ENCODE measurements at places on chromosomes 11 and 22. TPM values are rescaled to one million over a fixed set of nuclear protein-coding genes. Genes with fewer than 3 reads are reported as not detected.

- H3K4me3 ChIP-seq: no peak overlapping the region
- H3K27me3 ChIP-seq: no peaks in the 10 kb centered on the region
- DNase-seq: no peak
- H3K36me3 ChIP-seq: no peaks in the 10 kb centered on the region
These were observed 13.4 kb upstream of the DAGLA start for GRCh38 chr11:61666684-61667297.

DNA sequence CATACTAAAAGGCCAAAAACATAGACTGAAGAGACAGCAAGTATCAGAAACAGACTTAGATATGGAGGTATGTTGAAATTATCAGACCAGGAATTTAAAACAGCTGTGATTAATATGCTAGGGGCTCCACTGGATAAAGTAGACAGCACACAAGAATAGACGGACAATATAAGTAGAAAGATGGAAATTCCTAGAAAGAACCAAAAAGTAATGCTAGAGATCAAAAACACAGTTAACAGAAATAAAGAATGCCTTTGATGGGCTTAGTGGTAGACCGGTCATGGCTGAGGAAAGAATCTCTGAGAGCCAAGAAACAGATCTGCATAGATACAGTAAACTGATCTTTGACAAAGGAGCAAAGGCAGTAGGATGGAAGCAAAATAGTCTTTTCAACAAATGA lies 250.2 kb downstream of the SWAP70 start:
- no peaks in the 10 kb centered on the region for H3K4me1 ChIP-seq
- DNase-seq: no peak
- no peaks in the 10 kb centered on the region for H3K27me3 ChIP-seq

- H3K36me3 ChIP-seq: no peaks in the 10 kb centered on the region
- H3K27ac ChIP-seq: no peak overlapping the region
- no peaks in the 10 kb centered on the region for H3K27me3 ChIP-seq
- no peak overlapping the region for H3K4me3 ChIP-seq
- H3K4me1 ChIP-seq: no peaks in the 10 kb centered on the region
These were observed 690.3 kb downstream of the FAM181B start for GRCh38 chr11:82043316-82043715.

DNA sequence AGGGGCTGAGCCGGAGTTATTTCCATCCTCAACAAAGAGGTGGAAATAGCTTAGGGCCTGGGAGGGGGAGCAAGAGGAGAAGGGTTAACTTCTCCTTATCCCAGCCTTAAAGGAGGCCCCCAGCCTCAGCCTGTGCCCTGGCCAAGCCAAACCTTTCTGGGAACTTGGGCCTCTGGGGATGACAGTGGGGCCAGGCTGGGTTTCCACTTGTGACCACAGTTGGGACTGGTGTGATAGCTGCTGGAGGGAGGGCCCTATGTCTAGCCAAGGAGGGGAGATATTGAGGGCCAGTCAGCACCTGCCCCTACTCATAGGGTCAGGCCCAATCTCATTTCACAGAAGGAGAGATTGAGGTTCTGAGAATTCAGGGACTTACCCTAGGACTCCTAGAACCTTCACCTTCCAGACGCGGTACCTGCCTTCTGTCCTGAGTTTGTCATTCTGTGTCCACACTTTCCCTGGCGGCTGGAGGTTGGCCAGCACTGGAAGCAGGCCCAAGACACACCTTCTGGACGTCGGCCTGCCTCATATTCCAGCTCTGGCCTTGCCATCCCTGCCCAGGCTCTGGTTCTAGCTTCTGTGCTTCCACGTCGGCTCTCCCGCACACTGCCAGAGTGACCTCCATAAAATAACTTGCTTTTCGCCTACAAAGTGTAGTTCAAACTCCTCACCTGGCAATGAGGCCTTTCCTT lies 3.1 kb downstream of the RELT start:
- peak overlapping the region; percentile 18 for H3K27ac ChIP-seq
- peaks cover 43% of the 10 kb centered on the region for H3K4me1 ChIP-seq
- no peaks in the 10 kb centered on the region for H3K36me3 ChIP-seq
- no peak for DNase-seq
- no peak overlapping the region for H3K4me3 ChIP-seq
- H3K27me3 ChIP-seq: no peaks in the 10 kb centered on the region

DNA sequence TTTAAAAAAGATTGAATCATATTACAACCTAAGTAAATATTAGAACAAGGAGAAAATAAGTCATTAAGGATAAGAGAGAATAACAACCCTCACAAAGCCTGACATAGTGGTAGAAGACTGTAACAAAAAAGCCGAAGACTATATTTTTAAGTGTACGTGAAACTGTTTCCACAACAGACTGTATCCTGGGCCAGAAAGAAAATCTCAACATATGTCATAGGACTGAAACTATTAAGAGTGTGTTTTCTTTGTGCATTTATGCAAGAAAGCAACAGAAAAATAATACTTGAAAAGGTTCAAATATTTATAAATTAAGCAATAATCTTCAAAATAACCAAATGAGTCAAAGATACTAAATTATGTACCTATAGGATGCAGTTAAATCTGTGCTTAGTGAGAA lies 309.8 kb downstream of the CASP12 start:
- H3K36me3 ChIP-seq: no peaks in the 10 kb centered on the region
- no peaks in the 10 kb centered on the region for H3K27me3 ChIP-seq
- no peaks in the 10 kb centered on the region for H3K4me1 ChIP-seq

RAG2 gene
- total RNA-seq: not detected

- no peak for DNase-seq
- no peak overlapping the region for H3K27ac ChIP-seq
- no peaks in the 10 kb centered on the region for H3K4me1 ChIP-seq
- H3K27me3 ChIP-seq: no peaks in the 10 kb centered on the region
These were observed 161.1 kb upstream of the SNX19 start for GRCh38 chr11:131077340-131077739.

DNA sequence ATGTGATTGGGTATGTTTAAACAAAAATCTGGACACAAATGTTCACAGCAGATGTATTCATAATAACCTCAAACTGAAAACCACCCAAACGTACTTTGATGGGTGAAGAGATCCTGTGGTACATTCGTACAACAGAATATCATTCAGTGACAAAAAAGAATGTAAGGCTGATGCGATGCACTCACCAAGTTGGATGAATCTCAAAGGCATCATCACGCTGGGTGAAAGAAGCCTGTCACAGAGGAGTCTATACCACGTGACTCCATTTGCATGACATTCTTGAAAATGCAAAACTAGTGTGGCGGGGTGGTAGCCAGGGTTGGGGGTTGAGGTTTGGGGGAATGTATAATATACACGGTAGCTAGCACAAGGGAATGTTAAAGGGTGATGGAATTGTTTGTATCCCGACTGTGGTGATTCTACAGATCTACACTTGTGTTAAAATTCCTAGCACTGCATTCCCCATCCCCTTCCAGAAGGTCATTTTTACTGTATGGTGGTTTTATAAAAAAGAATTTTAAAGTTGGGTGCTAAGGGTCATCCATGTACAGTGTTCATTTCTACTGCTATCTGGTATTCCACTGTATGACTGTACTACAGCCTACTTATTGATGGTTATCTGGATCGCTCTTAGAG lies 35.0 kb upstream of the SLC25A1 start:
- no peaks in the 10 kb centered on the region for H3K27me3 ChIP-seq
- no peak overlapping the region for H3K4me3 ChIP-seq
- H3K27ac ChIP-seq: no peak overlapping the region

GRCh38 chr22:37417677-37418348 lies 9.5 kb downstream of the ELFN2 start:
- H3K4me3 ChIP-seq: no peak overlapping the region
- H3K27me3 ChIP-seq: no peaks in the 10 kb centered on the region
- no peaks in the 10 kb centered on the region for H3K36me3 ChIP-seq
- DNase-seq: no peak
- H3K4me1 ChIP-seq: no peaks in the 10 kb centered on the region

GRCh38 chr11:39860931-39861330 lies 1598.5 kb downstream of the LRRC4C start:
- no peaks in the 10 kb centered on the region for H3K4me1 ChIP-seq
- no peak for DNase-seq
- H3K27ac ChIP-seq: no peak overlapping the region

GRCh38 chr11:7890417-7891172 lies 40.5 kb downstream of the OR10A6 start:
- no peak for DNase-seq
- peak overlapping the region; percentile 13 for H3K27ac ChIP-seq
- H3K36me3 ChIP-seq: no peaks in the 10 kb centered on the region
- H3K4me3 ChIP-seq: no peak overlapping the region
- H3K27me3 ChIP-seq: no peaks in the 10 kb centered on the region
- H3K4me1 ChIP-seq: no peaks in the 10 kb centered on the region

GRCh38 chr22:38455530-38456271 lies 702 bp upstream of the KCNJ4 start:
- peak overlapping the region; percentile 35 for H3K4me3 ChIP-seq
- no peak for DNase-seq
- peaks cover 5% of the 10 kb centered on the region for H3K27me3 ChIP-seq
- H3K36me3 ChIP-seq: no peaks in the 10 kb centered on the region
- no peak overlapping the region for H3K27ac ChIP-seq
- H3K4me1 ChIP-seq: no peaks in the 10 kb centered on the region

WNT11 gene
- total RNA-seq: 33.9 TPM

BEST1 gene
- 52.5 TPM for total RNA-seq

GRCh38 chr11:26442131-26442530 lies 110.2 kb downstream of the ANO3 start:
- H3K27me3 ChIP-seq: no peaks in the 10 kb centered on the region
- H3K36me3 ChIP-seq: no peaks in the 10 kb centered on the region
- DNase-seq: no peak
- no peaks in the 10 kb centered on the region for H3K4me1 ChIP-seq

GRCh38 chr11:112455791-112456190 lies 195.1 kb upstream of the PLET1 start:
- H3K4me3 ChIP-seq: no peak overlapping the region
- H3K27me3 ChIP-seq: no peaks in the 10 kb centered on the region
- DNase-seq: no peak
- no peaks in the 10 kb centered on the region for H3K36me3 ChIP-seq
- no peaks in the 10 kb centered on the region for H3K4me1 ChIP-seq
- H3K27ac ChIP-seq: no peak overlapping the region

DNA sequence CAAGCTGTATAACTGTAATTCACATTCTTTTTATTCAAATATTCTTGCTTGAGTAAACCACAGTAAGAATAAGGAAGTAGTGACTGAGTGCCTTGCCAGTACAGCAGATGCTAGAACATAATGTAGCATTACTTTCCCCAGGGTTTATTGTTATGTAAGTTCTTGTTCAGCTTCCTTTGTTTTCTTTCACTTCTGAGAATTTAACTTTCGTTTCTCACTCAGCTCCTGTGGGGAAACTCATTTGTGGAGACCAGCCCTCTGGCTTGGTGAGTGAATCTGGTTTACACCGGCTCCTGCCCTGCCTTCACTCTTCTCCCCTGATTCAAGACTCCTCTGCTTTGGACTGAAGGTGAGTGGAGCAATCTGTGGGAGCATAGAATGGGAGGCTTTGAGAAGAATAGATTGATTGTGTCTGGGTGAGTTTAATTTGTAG lies at the start of gene TRIM22:
TRIM22 (plus strand) TSS at position 240 of the 433 bp plus-strand sequence. CDS start 6,443 bp downstream, outside the sequence.
- H3K4me3 ChIP-seq: peak within 1 kb of the TSS; percentile 43
- H3K27ac ChIP-seq: peak within 1 kb of the TSS; percentile 88
- H3K36me3 ChIP-seq: no peaks in the 10 kb centered on the region

TALDO1 gene
- total RNA-seq: 203 TPM

- no peak for DNase-seq
- H3K27ac ChIP-seq: no peak overlapping the region
- H3K4me1 ChIP-seq: peaks cover 36% of the 10 kb centered on the region
- H3K4me3 ChIP-seq: no peak overlapping the region
These were observed 140.6 kb upstream of the RASSF10 start for GRCh38 chr11:12868315-12869073.

DNA sequence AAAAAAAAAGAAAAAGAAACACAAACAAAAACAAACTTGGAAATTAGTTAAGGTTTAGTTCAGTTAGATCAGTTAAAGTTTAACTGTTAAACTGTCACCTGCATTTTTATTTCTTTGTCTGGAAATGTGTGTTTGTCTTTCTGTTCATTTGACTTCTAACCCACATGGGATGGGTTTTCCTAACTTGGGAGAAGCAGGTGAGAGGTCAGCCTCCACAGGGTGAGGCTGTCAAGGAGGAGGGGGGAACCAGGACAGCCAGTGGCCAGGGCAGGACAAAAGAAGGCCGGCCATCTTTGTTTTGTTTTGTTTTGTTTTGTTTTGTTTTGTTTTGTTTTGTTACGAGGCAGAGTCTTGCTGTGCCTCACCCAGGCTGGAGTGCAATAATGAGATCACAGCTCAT lies 13.4 kb upstream of the GCAT start:
- no peak for DNase-seq
- H3K36me3 ChIP-seq: no peaks in the 10 kb centered on the region
- H3K27ac ChIP-seq: no peak overlapping the region
- no peak overlapping the region for H3K4me3 ChIP-seq
- H3K27me3 ChIP-seq: no peaks in the 10 kb centered on the region

- H3K4me1 ChIP-seq: no peaks in the 10 kb centered on the region
- no peak overlapping the region for H3K27ac ChIP-seq
- no peak overlapping the region for H3K4me3 ChIP-seq
- no peak for DNase-seq
- no peaks in the 10 kb centered on the region for H3K36me3 ChIP-seq
These were observed 7.3 kb downstream of the PARVB start for GRCh38 chr22:44031158-44031952.

- H3K36me3 ChIP-seq: no peaks in the 10 kb centered on the region
- DNase-seq: no peak
- H3K27me3 ChIP-seq: no peaks in the 10 kb centered on the region
- H3K4me1 ChIP-seq: no peaks in the 10 kb centered on the region
- H3K4me3 ChIP-seq: no peak overlapping the region
These were observed 16.5 kb downstream of the SGSM1 start for GRCh38 chr22:24822471-24822870.
